ENCODE measurements at places on chromosomes 12 and 14. TPM values are rescaled to one million over a fixed set of nuclear protein-coding genes. Genes with fewer than 3 reads are reported as not detected.

DNA sequence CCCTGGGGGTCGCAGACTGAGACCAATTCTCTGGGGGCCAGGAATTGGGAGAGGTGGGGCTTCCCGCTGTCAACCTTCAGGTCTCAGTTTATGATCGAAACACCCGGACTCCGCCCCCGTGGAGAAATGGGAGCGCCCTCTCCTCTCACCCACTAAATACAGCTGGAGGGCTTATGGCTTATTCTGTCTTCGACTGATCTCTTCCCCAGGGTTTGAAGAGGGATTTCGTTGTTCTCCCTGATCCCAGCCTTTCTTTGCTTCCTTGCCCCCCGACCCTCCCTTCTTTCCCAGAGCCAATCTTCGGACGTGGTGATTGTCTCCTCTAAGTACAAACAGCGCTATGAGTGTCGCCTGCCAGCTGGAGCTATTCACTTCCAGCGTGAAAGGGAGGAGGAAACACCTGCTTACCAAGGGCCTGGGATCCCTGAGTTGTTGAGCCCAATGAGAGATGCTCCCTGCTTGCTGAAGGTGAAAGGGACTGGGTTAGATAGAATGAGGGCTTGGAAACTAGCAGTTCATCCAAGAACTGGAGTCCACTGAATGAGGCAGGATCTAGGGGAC is 607 bp downstream of the OS9 start:
- no peak for DNase-seq

DNA sequence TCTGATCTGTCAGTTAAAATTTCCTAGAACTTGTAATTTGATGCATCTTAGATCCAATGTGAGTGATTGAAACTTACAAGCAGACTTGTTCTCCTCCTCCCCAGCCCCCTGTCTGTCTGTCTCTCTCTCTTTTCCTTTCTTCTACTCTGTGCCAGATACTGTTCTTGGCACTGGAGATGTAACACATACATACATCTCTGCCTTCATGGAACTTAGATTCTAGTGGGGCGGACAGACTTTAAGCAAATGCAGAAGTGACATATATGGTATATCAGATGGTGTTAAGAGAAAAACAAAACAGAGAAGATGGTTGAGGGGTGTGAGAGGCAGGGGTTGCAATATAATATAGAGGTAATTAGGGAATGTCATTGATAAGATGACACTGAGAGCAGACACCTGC is 6.6 kb downstream of the CHST11 start:
- no peak for DNase-seq

The BTBD6 gene
- total RNA-seq = 29.4 TPM

The LRRC9 gene
- not detected for total RNA-seq

- DNase-seq = no peak
Observed at GRCh38 chr14:83128783-83129182, 1595.1 kb upstream of the SEL1L start.

The CRIP1 gene
- 24.9 TPM for total RNA-seq

DNA sequence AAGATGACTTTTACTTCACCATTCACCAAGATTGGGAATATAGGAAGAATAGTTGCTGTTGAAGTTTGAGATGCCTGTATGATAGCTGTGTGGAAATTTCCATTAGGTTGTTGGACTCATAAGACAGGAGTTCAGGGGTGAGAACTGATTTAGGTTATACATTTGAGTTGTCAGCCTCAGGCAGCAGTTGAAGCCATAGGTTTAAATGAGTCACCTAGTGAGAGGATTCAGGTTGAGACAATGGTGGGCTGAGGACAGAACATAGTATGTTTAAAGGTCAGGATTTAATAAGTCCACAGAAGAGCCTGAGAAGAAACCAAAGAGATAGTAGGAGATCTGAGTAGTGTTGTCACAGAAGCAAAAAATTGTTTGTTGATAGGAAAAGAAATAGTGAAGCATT is 63.6 kb upstream of the MON2 start:
- no peak for DNase-seq

- no peak for DNase-seq
Observed at GRCh38 chr12:56785141-56785865, 22.2 kb downstream of the HSD17B6 start.

DNA sequence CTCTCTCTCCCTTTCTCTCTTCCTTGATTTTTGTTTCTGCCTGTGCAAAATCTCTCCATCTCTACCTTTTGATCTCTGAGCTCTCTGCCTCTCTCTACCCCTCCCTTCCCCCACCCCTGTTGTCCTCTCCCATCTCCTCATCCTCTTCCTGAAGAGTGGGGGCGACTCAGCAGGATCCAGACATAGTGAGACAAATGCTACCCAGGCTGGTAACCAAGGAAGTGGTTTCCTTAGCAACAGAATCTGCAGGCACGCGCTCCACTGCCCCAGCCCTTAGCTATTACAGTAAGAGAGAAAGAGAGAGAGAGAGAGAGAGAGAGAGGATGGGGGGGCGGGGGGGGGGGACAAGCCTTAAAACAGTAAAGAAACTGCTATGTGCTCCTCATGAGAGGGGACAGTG is 85.6 kb downstream of the CMKLR1 start:
- no peak for DNase-seq

The HHIPL1 gene
- total RNA-seq = not detected

The GMPR2 gene
- 29.6 TPM for total RNA-seq

The PLA2G1B gene
- 1.3 TPM for total RNA-seq

The POTEG gene
- not detected for total RNA-seq

GRCh38 chr12:15520844-15521243 is 198.5 kb downstream of the PTPRO start:
- DNase-seq = no peak

DNA sequence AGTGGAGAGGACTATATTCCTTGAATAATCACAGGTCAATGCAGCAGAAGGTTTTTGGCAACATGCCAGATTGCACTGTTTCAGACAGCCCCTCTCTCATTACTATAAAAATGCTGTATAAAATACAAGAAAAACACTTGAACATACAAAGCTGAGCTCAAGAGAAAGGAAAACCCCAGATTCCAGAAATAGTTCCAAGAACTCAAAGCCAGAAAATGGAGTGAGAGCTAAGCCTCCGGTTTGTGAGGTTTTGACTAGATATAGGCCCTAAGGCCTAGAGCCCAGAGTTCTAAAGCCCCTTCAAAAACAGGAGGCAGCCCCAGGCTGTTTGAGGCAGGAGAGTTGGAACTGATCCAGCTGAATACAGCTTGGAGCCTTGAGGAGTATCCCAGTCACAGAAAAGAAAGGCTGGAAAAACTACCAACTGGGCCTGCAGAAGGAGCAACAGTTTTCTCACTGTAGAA is 29.4 kb upstream of the ACTN1 start:
- DNase-seq = no peak

The KRT80 gene
- 0.05 TPM for total RNA-seq

The RNASE9 gene
- total RNA-seq = not detected

GRCh38 chr12:13581031-13581430 is 384.5 kb downstream of the EMP1 start:
- no peak for DNase-seq

DNA sequence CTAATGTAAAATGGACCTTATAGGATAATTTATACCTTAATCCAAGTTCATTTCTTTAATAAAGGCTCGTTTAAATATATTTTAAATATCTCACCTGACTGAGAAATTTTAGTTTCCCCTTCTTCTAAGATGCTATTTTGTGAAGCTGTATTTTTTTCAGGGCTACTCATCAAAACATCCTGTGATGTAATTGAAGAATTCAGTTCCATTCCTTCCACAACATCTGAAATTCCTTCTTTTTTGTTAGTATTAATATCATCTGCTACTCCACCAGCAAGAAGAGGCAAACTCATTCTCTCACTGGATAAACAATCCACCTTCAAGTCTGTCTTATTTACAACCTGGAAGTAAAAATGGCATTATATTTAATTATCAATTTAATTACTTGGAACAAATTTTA is 22.5 kb downstream of the LGALS3 start:
- no peak for DNase-seq

DNA sequence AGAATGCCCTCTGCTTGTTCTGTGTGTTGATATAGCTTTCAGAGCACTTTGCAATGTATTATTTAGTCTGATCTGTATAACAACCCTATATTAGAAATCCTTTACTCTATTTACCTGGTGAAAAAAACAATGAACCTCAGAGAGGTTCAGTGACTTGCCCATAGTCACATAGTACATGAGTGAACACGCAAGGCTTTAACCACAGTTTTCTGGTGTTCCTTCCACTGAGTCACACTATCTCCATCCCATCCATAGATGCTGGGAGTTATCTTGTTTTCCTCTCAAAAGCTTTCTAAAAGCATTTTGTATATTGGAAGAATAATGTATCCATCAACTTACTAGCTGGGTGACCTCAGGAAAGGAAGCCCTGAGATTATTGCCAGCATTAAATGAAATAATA is 104.5 kb downstream of the NT5DC3 start:
- DNase-seq = no peak

DNA sequence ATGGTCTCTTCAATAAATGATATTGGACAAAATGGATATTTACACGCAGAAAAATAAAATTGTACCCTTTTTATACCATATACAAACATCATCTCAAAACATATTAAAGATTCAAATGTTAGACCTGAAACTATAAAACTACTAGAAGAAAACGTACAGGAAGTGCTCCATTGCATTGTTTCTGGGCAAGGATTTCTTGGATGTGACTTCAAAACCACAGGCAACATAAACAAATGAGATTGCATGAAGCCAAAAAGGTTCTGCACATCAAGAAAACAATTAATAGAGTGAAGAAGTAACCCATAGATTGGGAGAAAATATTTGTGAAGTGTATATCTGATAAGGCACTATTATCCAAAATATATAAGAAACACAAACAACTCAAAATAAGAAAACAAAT is 812.4 kb downstream of the NRXN3 start:
- DNase-seq = no peak

The TMEM121 gene
- 19.5 TPM for total RNA-seq

DNA sequence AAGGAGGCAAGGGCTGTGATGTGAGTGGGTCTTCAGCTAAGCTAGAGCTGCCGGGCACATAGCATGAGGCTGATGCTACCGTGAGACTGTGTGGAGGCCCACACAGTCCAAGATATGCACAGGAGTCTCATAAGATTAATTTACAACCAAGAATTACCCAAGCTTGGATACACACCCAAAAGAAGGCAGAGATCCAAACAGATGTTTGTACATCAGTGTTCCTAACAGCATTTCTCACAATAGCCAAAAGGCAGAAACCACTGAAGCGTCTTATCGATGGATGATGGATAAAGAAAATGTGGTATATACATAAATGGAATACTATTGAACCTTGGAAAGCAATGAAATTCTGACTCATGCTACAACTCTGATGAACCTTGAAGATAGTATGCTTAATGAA is 40.8 kb upstream of the RIC8B start:
- no peak for DNase-seq

The MYH6 gene
- not detected for total RNA-seq

The BDKRB2 gene
- total RNA-seq = not detected

The PLEKHD1 gene
- 0.16 TPM for total RNA-seq

GRCh38 chr12:115452751-115453281 is 768.8 kb upstream of the TBX3 start:
- DNase-seq = no peak

The BATF gene
- total RNA-seq = 191 TPM

DNA sequence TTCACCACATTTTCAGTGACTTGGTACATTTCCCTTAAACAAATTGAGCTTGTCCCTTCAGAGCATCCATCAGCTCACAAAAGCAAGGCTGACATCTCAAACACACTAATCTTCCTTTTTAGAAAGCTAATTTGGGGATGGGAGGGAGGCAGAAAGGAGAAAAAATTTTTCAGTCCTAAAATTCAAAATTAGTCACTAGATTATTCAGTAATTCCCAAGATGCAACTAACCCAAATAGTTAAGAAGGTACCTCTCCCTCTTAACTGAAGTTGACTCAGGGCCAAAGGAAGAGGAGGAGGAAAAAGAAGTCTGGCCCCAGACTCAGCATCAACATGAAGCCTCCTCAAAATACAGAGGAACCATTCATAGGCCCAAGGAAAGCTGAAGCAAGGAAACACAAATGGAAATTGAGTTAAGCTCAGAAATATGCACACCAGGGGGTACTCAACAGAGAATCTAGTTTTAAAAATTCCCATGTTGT is 21.7 kb downstream of the CBX5 start:
- no peak for DNase-seq

DNA sequence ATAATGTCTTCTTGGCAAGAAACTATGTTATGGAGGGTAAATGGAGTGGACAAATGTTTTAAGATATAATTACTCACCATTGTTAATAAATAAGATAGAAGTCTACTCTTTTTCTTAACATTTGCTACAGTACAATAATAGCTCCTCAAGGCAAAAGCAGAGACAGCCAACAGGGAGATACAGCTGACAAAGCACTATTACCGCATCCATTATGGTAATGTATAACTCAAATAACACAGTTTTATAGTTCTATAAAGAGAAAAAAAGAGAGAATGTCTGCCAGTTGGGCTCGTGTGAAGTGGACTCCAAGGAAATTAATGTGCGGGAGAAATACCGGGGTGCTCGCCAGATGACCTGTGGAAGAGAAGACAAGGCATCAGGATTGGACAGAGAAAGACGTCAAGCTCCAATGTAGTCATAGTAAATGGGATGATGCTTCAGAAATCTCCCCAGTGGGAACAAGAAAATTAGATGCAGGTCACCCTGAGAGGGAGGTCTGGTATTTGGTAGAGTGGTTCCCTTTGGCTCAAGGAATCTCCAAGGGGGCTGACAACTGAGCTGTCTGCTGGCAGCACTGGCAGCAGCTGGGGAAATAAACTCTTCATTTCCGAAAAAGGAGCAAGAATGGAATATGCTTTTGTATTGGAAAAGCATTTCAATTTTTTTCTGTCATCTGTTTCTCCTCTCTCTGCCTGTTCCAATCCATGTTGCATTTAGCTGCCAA is 343.9 kb downstream of the LRFN5 start:
- DNase-seq = no peak

DNA sequence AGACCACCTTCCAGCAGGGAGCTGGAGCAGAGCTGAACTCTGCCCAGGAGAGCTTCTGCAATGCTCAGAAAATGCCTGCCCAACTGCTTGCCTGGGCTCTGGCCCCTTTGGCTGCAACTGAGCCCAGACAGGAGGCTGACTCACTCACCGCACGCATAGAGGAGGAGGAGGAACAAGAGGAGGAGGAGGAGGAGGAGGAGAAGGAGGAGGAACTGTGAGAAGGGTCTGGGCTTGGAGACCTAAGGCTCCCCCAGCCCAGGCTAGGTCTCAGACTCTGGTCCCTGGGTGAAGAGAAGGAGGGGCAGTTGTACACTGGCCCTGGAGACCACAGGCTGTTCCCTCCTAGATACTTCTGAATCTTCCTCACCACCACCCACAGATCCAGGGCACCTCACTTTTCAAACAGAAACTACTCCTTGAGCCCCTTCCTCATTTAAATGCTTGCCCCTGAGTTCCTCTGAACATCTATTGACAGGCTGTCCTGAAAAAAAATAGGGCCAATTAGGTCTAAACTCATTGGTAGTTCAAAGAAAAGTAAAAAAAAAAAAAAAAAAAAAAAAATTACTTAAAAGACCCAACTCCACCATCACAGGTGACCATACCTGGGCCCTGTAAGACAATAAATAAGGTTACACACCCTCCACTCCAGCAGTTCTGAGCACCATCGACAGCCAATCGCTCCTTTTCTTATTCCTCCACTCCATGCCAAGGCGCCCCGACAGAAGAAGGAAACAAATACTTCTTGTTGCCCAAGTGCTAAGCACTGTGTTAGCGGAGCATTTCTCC is 674 bp downstream of the VDR start:
- peak; percentile 56 for DNase-seq

- DNase-seq = no peak
Observed at GRCh38 chr12:11347810-11348209, 37.6 kb upstream of the PRB4 start.

- DNase-seq = no peak
Observed at GRCh38 chr12:74145328-74145727, 392.3 kb upstream of the ATXN7L3B start.

The CD4 gene
- 76.9 TPM for total RNA-seq

Data from activated T-cell treated with anti-CD3 and anti-CD28 coated beads, Interleukin-2, amount 50 U/mL, for 4 hours (primary cell).